ENCODE measurements at places on chromosomes 13 and 19.

DNA sequence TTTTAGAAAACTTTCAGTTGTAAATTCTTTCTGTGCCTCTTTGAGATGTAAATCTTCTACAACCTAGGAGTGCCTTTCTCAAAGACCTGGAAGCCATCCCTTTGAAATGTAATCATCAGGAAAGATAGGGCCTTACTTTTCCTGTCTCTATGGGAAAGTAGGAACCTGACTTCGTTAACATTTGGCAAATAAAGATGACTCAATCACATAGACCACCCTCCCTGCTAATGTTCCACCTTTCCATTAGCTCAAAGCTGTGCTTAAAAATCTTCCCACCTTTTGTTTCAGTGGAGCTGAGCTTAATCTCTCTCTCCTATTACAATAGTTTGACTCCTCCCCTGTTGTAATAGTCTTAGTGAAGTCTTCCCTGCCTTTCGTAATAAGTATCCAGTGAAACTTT lies 247.7 kb downstream of the OLFM4 start:
- no peak for DNase-seq

DNA sequence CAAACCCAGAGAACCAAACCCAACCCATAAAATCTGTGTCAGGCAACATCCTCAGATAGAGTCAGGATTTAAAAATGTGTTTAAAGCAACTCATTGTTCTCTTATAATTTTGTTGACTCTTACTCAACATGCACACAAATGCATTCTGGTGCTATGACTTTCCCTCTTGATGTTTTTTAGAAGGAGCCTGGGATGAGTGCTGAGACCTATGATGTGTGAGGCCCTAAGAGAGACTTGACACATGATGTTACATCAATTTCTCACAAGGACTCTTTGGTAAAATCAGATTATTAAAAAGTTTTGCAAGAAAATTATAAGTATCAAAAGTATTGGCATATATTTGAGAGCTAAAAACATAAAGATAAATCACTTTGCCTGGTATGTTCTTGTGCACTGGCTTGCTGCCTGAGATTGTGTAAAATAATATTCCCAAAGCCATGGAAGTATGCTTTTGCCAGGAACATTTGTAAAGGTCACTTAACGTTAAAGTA lies 173.9 kb downstream of the DCLK1 start:
- no peak for DNase-seq

DNA sequence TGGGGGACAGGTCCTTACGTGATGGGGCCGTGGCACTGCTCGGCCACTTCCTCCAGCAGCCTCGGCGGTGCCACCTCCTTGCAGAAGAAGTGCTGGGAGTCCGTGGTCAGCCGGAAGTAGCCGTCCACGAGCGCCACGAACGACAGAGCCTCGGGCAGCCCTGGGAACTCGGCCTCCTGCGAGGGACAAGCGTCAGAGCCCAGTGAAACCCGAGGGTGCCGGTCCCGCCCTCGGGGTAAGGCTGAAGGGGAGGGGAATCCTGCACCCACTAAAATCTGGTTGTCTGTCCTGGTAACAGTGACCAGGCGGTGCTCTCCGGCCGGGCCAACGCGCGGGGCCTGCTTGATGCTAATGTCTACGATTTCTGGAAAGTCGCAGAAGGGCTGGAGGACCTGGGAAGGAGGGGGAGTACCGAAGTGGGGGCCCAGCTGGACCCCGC lies 6.4 kb downstream of the JAK3 start:
- no peak for DNase-seq

- no peak for DNase-seq
Observed at GRCh38 chr19:28880735-28881401, 332.1 kb downstream of the UQCRFS1 start.

GRCh38 chr13:57314897-57315520 lies 148.0 kb downstream of the PRR20E start:
- no peak for DNase-seq

DNA sequence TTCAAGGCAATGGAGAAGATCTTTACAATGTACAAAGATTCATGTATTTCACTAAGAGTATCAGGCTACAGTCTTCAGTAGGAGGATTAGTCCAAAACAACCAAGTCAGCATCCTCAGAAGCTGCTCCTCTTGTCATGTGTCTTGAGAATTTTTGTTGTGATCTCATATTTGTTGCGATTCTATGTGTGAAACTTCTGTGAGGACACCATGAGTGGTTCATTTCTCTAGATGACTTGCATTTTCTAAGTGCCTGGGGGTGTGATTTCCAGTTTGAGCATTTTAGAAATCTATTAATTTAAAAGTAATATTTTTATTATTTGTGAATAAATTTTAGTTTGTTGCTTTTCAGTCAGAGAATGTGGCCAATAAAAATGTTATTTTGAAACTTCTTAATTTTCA lies 94.5 kb downstream of the RAP2A start:
- no peak for DNase-seq

DNA sequence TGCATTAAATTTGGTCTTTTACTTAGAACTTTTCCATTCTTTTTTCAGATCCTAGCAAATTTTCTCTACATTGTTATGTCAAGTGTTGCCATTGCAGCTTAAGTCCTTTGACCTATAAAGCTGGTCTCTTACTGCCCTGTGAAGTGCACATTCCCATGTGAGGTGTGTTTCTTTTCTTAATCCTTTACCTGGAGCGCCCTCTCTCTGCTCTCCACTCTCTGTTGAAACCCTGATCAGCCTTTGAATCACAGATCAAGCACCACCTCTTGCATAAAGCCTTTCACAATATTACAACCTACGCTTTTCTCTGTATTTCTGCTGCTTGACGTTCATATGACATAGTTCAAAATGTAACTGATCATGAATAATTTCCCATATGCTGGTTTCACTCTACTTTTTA lies 84.8 kb downstream of the PCDH17 start:
- DNase-seq, result no peak

DNA sequence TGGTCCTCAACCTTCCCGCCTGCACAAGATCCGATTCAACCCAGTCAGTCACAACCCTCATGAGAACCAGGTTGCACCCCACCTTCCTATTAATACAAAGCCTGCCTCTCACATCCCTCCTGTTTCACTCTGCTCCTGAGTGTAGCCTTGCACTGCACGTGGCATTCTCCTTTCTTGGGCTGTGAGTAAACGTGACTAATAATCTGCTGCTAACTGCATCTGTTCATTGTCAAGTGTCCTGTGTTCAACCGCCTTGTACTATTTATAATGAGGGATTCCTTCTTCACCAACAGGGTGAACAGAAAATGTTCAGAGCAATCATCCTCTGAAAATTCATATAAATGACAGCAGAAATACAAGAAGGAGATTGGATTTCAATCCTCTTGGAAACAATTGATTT lies 1608.2 kb downstream of the SLITRK5 start:
- no peak for DNase-seq

DNA sequence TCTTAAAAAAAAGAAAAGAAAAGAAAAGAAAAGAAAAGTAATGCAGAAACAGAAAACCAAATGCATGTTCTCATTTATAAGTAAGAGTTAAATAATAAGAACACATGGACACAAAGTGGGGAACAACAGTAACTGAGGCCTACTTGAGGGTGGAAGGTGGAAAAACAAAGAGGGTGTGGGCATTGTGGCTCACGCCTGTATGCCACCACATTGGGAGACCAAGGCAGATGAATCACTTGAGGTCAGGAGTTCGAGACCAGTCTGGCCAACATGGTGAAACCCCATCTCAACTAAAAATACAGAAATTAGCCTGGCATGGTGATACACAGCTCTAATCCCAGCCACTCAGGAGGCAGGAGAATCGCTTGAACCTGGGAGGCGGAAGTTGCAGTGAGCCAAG lies 8.1 kb downstream of the ZNF708 start:
- DNase-seq, result no peak

DNA sequence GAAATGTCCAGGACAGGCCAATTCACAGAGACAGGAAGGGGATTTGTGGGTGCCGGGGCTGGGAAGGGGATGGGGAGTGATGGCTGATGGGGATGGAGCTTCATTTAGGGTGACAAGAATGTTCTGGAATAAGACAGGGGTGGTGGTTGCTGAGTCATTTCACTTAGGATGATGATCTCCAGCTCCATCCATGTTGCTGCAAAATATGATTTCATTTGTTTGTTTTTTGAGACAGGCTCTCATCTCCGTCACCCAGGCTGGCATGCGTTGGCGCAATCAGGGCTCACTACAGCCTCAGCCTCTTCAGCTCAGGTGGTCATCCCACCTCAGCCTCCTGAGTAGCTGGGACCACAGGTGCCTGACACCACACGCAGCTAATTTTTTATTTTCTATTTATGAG lies 3.1 kb upstream of the JSRP1 start:
- no peak for DNase-seq

DNA sequence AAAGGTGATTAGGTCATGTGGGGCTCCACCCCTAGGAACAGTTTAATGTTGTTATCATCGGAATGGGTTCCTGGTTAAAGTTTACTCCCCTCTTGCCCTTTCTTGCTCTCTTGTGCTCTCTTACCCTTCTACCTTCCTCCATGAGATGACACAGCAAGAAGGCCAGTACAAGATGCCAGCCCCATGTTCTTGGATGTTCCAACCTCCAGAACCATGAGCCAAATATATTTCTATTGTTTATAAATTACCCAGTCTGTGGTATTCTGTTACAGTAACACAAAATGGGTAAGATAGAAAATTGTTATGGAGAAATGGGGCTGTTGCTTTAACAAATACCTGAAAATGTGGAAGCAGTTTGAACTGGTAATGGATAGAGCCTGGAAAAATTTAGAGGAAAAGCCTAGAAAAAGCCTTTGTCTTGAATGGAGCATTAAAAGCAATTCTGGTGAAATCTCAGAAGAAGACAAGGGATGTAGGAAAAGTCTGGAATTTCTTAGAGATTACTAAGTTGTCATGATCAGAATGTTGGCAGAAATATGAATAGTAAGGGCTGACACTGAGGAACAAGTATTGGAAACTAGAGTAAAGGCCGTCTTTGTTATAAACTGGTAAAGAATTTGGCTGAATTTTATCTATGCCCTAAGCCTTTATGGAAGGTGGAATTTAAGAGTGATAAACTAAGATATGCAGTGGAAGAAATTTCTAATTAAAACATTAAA lies 53.5 kb upstream of the TSC22D1 start:
- no peak for DNase-seq
